Hematopoietic multipotent progenitor cell treated with erythropoietin and hydrocortisone succinate and interleukin-3 and kit ligand, for 15 days (in vitro differentiated cells): ENCODE measurements at places on chromosomes 3 and 15.

- no peak for DNase-seq
These were observed 12.7 kb downstream of the TICRR start for GRCh38 chr15:89587955-89588354.

GRCh38 chr3:50355829-50356552 lies 3.3 kb downstream of the TMEM115 start:
- DNase-seq = no peak

GRCh38 chr3:153574445-153574844 lies 412.4 kb downstream of the RAP2B start:
- no peak for DNase-seq

DNA sequence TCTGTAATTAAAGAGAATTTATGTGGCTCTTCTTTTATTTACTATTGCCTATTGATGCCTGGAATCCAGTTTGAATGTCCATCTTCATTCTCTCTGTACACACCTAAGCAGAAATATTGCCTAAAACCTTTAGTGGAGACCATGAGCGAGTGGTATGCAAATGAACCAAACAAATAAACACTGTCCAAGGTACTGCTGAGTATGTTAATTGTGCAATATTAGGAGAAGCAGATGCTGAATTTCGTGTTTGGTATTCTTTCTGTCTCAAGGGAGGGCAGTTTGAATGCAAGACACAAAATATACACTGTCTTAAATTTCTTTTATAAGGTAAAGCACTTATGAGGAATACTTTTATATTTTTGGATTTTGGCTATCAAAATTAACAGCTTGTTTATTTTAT lies 440.9 kb downstream of the RBMS3 start:
- DNase-seq = no peak

- DNase-seq = no peak
These were observed 2.2 kb downstream of the SECISBP2L start for GRCh38 chr15:49044002-49044401.

GRCh38 chr3:152841131-152841530 lies 6.2 kb downstream of the P2RY1 start:
- no peak for DNase-seq

GRCh38 chr3:43960448-43960840 lies 269.7 kb downstream of the ABHD5 start:
- no peak for DNase-seq

GRCh38 chr3:67781218-67781617 lies 126.8 kb upstream of the SUCLG2 start:
- no peak for DNase-seq

DNA sequence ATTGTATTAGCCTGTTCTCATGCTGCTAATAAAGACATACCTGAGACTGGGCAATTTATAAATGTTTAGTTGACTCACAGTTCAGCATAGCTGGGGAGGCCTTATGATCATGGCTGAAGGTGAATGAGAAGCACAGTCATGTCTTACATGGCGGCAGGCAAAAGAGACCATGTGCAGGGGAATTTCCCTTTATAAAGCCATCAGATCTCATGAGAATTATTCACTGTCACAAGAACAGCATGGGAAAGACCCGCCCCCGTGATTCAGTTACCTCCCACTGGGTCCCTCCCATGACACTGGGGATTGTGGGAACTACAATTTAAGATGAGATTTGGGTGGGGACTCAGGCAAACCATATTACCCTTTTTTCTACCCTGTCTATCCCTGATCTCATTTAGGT lies 51.5 kb upstream of the MYZAP start:
- no peak for DNase-seq

GRCh38 chr3:149975919-149976318 lies 5.2 kb upstream of the PFN2 start:
- DNase-seq = no peak

DNA sequence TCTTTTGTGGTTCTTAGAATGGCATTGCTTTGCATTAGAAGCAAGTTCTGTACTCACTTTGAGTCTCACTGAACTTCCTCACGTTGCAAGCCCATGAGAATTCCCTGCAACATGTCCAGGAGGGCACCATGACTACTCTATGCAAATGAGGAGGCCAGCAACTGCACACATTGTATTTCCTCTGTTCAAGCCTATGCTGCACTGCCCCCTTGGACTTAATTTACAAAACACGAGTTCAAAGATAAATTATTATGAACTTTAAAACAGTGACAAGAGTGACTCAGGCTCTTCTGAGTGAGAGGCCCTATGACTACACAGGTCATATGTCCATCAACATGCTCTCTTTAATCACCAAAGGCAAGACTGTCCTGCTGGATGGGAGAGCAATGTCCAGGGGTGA lies 484.2 kb upstream of the ATP11B start:
- no peak for DNase-seq

DNA sequence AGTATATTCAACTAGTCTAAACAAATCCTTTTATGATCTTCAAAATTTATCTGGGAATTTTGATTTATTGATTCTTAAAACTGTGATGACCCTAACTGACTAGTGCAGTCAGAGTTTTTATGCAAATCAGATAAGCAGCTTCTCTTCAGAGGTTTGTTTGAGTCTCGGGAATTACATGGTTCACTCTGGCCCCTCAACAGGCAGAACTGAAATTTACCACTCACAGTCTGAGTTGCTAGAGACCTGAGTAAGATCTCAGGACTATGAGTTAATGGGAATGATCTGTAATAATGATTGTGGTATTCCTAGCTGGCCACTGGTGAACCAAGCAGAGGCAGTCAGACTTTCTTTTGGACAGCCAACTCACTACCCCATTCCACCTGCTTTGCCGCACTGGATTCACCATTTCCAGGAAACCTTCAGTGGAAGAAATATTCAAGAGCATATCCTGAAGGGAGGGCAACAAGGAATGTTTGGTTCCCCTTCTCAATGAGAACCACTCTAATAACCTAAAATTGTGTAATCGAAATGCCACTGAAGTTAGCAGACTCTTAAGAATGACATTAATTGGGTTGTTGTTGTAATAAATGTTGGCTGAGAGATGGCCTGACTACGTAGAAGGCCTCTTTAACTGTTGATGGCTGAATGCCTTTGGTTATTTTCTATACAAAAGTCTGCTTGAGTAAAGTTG lies 11.5 kb upstream of the DNAJC13 start:
- DNase-seq = no peak

GRCh38 chr3:65837604-65838003 lies 201.1 kb downstream of the MAGI1 start:
- no peak for DNase-seq

- no peak for DNase-seq
These were observed 49.9 kb downstream of the PARP15 start for GRCh38 chr3:122627301-122627700.

DNA sequence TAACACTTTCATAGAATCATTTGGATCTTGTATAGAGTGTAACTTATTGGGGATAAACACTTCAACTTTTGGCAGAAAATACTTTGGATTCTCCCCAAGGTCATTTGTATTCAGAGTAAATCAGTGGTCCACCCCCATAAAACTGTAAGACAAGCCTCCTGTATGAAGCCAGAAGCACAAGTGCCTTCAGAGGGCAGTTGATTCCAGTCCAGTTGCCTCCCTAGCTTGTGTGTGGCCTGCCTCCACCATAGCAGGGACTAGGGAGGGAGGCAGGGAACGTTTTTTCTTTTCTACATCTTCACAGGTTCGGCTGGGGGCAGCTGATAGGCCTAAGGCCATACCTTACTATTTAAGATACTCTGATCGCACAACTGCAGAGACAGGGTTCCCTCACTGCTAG lies 11.6 kb downstream of the GORASP1 start:
- no peak for DNase-seq

DNA sequence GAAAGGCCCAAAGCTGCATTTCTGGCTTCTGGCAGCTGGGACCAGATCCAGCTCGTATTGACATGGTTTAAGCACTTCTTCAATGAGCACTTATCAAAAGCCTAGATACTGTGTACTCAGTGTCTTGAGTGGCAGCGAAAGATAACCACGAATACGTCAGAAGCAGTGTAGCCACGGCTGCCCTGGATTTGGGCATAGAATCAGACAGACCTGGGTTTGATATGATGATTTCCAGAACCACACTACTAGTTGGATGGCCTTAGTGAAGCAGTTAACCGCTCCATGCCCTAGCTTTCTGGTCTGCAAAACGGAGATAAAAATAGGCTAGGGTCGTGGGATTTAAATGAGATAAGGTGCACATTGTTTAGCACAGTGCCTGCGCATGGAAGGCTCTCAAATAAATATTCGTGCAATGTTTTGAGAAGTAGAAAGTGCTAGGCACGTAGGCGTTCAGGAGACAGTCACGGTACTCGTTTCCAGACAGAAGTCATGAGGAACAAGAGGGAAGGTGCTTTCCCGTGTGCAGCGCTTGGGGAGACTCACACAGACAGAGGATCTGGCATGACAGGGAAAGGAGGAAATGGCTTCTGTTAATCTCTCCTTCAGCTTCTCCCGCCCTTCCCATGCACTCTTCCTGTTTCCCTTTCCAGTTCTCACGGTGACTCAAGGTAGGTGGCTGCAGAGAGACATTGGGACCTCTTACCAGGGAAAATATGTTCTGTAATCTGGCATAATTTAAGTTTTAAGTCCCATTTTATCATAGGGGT lies 70.3 kb downstream of the CCNL1 start:
- DNase-seq = peak; percentile 40

- DNase-seq = no peak
These were observed 406.5 kb upstream of the TGFBR2 start for GRCh38 chr3:30199855-30200254.

DNA sequence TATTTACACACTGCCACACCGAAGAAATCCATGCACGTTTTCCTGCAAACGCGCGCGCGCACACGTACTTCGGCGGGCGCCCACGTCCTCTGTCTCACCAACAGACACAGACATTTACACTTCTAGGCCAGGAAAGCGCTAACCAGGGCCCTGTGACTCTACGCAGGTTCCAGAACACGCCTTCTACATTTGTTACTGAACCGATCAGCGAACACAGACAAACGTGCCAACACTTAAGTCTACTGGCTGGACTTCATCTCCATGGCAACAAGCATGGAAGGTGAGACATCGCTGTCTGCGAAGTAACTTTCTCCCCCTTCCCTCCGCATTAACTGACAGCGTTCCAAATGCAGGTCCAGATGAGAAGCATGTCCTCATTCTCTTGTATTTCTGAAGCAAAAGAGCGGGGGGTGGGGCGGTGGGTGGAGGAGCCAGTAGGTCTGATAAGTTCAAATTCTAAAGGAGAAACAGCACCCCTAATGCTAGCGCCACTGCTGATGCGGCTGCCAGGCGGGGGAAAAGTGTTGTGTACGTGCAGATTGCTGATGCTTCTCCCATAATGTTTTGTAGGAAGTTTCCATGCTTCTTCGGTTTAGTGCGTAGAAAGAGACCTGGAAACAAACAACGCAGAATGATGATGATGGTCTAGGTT lies at the start of gene CTXN2:
Gene CTXN2, plus strand, starts transcription at position 92 of the 652 bp plus-strand sequence. CDS start 9,636 bp downstream, outside the sequence.
- no peak for DNase-seq

- DNase-seq = peak; percentile 33
These were observed 57.6 kb upstream of the SLC6A11 start for GRCh38 chr3:10758304-10759037.

- no peak for DNase-seq
These were observed 78.1 kb upstream of the AKAP13 start for GRCh38 chr15:85302271-85302670.

DNA sequence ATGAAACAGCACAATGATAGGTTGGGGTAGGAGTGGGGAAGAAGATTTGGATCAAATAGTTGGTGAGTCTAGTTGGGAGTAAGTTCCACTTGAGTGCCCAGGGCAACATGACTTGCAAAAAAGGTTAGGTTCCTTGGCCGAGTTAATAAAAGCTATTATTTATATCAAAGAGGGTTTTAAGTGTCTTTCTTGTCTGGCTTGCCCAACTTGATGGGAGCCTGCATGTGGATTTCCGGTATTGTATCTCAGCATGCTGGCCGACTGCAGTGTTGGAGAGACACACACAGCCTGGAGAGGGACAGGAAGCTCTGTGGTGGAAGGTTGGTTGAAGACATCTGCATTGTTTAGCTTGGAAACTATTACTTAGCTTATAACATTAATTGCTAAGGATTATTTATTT lies 449.5 kb upstream of the TBL1XR1 start:
- DNase-seq = no peak

- DNase-seq = no peak
These were observed 15.8 kb upstream of the SLC27A2 start for GRCh38 chr15:50166216-50166615.

DNA sequence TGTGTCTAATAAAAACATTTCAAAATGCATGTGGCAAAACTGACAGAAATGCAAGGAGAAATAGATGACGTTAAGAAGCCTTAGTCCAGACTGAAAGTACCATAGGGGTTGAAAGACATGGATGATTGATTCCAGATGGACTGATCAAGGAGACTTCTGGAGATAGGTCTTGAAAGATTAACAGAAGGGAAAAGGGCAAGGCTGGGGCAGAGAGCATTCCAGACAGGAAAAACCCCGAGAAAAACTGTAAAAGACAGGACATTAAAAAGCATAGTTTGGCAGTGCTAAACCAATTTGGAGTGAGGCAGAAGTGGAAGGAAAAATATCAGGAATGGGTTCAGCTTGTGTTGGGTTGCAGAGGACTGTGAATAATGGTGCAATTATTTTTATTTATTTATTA lies 375.2 kb upstream of the SGO1 start:
- DNase-seq = no peak

- no peak for DNase-seq
These were observed 5.5 kb upstream of the KY start for GRCh38 chr3:134656211-134656800.

- no peak for DNase-seq
These were observed 8.0 kb downstream of the KLHL25 start for GRCh38 chr15:85786781-85787114.

DNA sequence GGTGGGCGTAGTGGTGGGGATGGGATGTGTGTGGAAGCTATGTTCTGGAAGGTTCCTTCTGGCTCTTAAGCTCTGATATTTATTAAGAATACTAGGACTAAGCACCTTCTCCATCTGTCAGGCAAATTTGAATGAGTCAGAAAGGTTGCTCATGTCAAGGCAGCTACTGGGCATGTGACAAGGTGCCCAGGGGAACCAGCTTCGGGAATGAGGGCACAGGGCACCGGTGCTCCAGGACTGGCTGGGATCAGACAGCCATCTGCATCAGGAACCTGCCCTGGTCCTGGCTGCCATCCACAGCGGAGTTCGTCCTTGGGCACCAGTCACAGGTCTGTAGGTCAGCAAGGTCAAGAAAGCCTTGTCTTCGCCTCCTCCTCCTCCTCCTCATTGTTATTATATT lies 32.5 kb downstream of the CA12 start:
- no peak for DNase-seq

DNA sequence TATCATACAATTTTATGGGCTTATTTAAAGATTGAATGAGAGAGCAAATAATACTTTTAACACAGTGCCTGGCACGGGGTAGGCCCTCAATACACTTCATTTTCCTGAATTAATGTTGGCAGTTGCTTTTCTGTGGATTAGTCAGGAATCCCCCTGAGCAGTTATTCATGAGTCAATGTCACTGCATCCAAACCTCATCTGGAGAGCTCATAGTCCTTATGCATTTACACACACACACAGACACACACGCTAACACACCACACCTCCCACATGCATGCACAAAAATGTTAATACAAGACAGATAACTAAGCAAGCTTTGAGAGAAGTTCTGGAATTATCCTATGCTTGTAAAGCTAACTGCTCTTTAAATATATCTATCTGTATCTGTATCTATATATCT lies 34.0 kb upstream of the TNFAIP8L3 start:
- no peak for DNase-seq

- no peak for DNase-seq
These were observed 41.5 kb upstream of the CDV3 start for GRCh38 chr3:133531981-133532380.

GRCh38 chr3:95029644-95030043 lies 966.8 kb downstream of the NSUN3 start:
- DNase-seq = no peak

GRCh38 chr3:143160437-143160836 lies 40.9 kb downstream of the CHST2 start:
- DNase-seq = no peak
